Glutamatergic neuron (in vitro differentiated cells): ENCODE measurements at places on chromosomes 5 and 9.

DNA sequence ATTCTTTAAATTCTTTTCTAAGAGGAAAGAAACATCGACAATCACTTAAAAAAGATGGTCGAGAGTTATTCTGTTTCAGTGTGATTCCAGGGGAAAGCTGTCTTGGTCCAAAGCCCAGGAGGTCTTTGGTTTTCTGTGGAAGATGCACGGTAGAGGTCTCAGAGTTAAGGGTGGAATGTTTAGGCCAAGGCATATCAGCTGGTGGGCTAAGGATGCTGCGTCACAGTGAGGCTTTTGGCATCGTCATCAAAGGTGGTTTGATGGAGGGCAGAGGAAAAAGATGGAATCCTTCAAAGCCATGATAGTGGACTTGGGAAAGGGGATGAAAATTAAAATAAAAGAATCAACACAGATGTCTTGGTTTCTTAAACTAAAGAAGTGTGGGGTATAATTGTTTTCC is 137.3 kb upstream of the ANKH start:
- DNase-seq = no peak

DNA sequence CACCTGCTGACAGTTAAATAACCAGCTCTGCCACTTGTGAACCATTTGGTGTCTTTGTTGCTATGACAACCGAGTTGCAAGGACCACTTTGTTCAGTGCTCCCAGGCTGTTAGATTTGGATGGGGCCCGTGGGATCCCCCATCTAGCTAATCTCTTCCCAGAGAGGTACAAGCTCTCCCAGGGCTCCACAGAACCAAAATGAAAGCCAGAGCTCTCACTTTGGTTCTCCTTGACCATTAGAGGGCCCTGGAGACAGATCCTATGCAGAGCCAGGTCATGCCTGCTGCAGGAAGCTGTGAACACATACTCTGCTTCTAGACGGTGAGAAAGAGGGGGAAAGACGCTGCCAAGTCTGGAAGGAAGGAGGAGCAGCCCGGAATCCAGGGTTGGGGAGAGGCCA is 224.6 kb downstream of the GABBR2 start:
- no peak for DNase-seq

DNA sequence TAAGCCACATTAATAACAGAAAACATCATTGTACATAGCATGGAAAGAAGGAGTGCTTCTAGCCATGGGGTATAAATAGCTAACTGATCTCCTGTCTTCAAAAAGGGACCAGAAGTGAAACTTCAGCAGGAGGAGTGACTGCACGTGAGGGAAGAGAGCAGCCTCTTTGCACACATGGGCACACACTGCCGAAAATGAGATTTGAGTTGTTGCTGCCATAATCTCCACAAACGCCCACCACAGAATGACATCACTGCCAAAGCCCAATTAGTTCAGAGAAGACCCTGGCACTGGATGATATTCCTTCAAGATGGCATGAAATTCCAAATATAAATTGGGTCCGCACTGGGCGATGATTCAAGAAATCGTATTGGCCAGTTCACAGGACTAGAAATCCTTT is 238.9 kb upstream of the NR4A3 start:
- no peak for DNase-seq

- no peak for DNase-seq
These were observed 48.9 kb downstream of the FAM174A start for GRCh38 chr5:100584069-100584468.

- no peak for DNase-seq
These were observed 55.3 kb downstream of the SPEF2 start for GRCh38 chr5:35672995-35673394.

DNA sequence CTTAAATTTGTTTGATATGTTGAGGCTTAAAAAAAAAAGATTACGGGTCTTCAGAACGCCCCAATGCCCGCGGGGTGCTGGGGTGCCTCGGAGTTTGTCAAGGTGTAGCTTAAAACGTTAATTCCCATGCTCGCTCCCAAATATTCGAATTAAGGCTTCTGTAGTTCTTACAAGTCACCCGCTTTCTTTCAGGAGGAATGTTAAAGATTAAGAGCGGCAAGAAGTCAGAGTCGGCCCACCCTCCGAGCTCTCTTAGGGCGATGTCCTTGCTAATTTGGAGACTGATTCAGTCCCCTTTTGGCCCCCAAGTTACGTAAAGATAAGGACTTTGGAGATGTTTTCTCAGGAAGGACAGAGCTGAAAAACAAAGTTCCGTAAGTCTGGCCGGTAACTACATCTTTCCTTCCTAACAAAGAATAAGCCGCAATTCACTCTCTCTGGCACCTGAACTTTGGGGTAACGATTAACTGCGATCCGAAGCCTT is 746 bp upstream of the NPM1 start:
- no peak for DNase-seq

GRCh38 chr9:3534614-3535404 is 9.0 kb upstream of the RFX3 start:
- DNase-seq = no peak

- no peak for DNase-seq
These were observed 680.0 kb downstream of the TAF11L14 start for GRCh38 chr5:18314192-18314778.

- DNase-seq = peak; percentile 67
These were observed 355.7 kb upstream of the IRX2 start for GRCh38 chr5:3107156-3107611.

DNA sequence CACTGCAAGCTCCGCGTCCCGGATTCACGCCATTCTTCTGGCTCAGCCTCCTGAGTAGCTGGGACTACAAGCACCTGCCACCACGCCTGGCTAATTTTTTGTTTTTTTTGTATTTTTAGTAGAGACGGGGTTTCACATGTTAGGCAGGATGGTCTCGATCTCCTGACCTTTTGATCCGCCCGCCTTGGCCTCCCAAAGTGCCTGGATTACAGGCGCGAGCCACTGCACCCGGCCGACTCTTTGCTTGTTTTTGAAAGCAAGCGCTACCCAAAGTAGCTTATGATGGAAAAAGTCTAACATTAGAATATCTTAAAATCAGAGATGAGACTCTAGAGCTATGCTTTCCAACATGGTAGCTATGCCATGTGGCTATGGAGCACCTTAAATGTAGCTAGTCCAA is 585.5 kb upstream of the ITGA1 start:
- no peak for DNase-seq

- no peak for DNase-seq
These were observed 268.6 kb upstream of the PTGER4 start for GRCh38 chr5:40410964-40411635.

GRCh38 chr9:131833083-131833482 is 93.2 kb upstream of the RAPGEF1 start:
- no peak for DNase-seq

DNA sequence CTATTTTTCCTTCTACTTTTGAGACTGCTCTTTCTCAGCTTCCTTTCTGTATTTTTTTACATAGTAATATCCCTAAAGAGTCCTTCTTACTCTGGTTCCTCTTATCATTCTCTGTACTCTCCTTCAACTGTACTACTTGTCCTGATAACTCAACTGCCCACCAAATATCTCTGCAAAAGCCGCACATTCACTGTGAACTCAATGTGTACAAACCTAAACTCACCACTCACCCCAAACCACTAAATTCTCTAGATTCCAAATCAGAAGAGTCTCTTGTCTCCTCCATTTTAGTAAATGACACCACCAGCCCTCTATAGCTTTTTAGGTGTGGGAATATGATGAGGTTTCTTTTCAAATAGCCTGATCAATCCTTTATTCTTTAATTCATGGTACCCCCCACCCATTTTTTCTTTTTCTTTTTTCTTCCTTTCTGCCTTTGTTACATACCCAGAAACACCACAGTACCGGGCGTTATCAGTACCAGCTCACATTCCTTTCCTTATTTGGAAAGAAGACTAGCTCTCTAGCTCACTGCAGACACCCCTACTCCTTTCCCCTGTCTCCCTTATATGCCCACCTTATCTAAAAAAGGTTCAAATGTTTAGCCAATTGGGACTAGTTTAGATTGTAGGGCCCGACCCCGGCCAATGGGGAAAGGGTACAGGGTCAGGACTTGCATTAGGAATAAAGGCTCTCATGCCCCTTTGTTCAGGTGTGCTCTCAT is 63.1 kb upstream of the RANBP6 start:
- DNase-seq = no peak

DNA sequence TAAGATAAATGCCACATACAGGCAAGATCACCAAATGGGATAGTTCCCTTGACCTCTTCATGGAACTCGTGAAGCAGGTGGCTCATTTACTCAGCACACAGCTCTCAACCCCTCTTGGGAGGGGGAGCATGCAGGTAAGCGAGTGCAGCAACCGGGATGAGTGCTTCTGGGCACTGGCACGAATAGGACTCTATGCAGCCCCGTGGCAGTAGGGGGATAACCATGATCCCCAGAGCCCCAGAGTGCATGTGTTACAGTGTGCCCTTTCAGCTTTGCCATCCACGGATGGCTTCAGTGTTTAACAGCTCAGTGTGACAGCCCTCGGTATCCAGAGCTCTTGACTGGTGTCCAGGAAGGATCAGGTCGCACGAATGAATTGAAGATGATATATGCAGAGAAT is 1187.1 kb downstream of the CDH9 start:
- no peak for DNase-seq

- no peak for DNase-seq
These were observed 78.2 kb downstream of the CYFIP2 start for GRCh38 chr5:157343842-157344790.

- no peak for DNase-seq
These were observed 47.5 kb upstream of the ELL2 start for GRCh38 chr5:96008987-96009647.

DNA sequence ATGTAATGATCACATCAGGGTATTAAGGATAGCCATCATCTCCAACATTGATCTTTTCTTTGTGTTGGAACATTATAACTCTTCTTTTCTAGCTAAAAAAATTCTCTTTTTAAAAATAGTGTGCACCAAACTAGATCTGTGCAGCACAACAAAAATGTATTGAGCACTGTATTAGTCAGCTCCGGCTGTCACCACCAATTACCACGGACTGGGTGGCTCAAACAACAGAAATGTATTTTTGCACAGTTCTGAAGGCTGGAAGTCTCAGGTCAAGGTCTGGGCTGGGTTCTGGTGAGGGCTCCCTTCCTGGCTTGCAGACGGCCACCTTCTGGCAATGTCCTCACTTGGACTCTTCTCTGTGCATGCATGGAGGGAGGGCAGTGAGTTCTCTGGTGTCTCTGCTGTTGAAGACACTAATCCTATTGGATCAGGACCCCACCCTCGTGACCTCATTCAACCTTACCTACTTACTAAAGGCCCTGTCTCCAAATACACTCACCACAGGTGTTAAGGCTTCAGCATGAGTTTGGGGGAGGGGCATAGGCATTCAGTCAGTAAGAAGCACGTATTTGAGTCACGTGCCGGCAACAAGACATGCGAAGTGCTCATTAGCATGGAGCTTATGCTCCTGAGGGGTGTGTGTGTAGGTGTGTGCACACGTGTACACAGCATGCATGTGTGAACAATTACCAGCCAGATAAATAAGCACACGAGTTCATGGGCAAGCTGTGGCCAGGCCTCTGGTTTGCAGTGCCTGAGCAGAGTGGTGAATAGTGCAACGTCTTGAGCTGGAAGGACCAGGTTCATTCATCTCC is 89.4 kb upstream of the SH3PXD2B start:
- DNase-seq = no peak

- no peak for DNase-seq
These were observed 4.7 kb upstream of the TMEM141 start for GRCh38 chr9:136786451-136786850.

DNA sequence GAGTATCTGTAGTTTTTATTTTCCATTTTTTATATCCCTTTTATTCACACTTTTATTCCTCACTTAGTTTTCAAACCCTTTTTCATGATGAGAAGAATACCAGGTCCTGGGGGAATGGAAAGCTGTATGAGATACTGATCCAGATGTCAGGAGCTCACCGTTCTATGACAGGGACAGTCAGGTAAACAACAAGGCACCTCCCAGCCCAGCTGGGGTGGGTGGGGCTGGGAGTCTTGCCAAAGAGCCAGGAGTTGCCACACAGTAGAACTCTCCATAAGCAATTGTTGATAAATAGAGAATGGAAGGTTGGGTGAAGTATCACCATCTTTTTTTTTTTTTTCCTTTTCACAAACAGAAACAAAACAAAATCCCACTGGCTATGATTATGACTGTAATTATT is 225.8 kb downstream of the NSG2 start:
- no peak for DNase-seq

DNA sequence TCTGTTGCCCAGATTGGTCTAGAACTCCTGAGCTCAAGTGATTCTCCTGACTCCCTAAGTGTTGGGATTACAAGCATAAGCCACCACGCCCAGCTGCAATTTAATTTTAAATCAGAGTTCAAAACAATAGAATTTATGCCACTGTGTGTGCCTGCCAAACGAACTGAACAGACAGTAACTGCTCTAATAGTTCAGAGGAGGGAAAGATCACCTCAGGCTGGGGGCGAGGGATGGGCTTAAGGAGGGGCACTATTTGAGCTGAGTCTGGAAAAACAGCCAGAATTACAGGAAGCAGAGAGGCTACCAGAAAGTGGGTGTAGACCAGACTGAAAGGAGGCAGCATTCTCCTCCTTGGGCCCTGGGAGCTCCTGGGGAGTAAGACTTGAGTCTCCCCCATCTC is 12.2 kb downstream of the NOL6 start:
- no peak for DNase-seq

GRCh38 chr5:27474395-27474794 is 436.0 kb upstream of the CDH9 start:
- no peak for DNase-seq

GRCh38 chr5:125505115-125505514 is 758.7 kb upstream of the ZNF608 start:
- DNase-seq = no peak
